Adipocyte (in vitro differentiated cells): ENCODE measurements at places on chromosomes 12 and 14.

DNA sequence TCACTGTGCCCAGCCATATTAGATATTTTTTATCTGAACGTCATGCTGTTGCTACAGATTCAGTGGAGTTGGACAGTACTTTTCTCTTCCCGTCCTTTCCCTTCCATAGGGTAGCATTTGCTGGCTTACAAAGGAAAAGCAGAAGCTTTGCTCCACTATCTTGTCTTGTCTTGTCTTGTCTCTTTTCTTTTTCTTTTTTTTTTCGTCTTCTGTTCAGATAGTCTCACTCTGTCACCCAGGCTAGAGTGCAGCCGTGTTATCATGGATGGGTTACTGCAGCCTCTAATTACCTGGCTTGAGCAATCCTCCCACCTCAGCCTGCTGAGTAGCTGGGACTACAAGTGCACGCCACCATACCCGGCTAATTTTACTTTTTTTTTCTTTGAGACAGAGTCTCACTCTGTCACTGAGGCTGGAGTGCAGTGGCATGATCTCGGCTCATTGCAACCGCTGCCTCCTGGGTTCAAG lies 21.1 kb downstream of the OR10G3 start:
- DNase-seq: no peak

- peak; percentile 62 for DNase-seq
Measured at GRCh38 chr14:32564596-32564995, 235.5 kb downstream of the AKAP6 start.

- DNase-seq: no peak
Measured at GRCh38 chr12:94516985-94517384, 57.3 kb upstream of the CEP83 start.

DNA sequence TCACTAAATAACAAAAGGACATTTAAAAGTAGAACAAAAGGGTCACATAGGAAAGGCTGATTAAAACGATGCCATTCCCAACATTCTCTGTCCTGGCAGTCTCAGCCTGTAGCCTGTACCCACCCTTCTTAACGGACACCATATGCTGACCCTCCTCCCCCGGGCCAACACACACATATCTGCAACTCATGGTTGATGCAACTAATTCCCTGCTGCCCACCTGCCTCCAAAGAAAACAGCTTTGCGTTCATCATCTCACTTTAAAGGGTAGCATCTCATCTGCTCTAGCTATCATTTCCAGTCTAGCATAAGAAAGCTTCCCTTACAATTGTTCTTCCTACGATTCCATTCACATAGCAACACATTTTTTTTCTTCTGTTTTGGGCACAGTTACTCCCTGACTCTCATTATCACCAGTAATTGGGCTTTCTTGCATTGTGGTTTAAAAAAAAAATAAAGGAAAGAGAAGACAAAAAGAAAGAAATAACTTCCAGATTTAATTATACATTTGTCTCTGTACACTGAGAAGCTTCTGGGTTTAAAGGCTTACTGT lies 92.9 kb downstream of the KCNC2 start:
- DNase-seq: no peak

DNA sequence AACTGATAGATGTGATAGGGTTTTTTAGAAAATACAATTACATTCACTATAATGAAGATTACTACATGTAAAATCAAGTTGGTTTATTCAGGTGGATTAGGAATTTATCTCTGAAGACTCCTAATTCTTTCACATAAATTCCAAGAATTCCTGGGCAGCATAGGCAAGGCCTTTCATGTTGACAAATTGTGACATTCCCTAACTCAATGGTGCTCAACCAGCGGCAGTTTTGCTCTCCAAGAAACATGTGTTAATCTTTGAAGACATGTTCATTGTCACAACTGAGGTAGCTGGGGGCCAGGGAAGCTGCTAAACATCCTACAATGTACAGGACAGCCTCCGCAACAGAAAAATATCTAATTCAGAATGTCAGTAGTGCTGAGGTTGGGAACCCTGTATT lies 46.3 kb downstream of the PTPRQ start:
- DNase-seq: no peak

- DNase-seq: peak; percentile 72
Measured at GRCh38 chr12:12562016-12562483, 613 bp downstream of the DUSP16 start.

DNA sequence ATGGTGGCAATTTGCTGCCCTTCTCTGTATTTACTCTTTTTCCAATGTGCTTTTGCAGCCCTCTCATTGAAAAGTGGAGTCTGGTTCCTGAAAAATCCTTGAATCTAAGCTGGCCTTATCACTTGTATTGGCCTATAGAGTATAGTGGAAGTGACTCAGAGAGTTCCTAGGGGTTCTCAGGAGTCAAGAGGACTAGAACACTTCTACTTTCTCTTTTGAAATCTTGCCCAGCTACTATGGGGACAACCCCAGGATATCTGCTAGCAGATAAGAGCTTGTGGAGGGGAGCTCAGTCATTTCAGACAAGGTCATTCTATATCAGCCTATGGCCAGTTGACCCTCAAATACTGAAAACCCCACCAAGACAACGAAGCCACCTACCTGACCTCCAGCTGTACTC lies 26.7 kb upstream of the WSCD2 start:
- no peak for DNase-seq

- peak; percentile 62 for DNase-seq
Measured at GRCh38 chr12:29616664-29617406, 119.3 kb upstream of the OVCH1 start.

DNA sequence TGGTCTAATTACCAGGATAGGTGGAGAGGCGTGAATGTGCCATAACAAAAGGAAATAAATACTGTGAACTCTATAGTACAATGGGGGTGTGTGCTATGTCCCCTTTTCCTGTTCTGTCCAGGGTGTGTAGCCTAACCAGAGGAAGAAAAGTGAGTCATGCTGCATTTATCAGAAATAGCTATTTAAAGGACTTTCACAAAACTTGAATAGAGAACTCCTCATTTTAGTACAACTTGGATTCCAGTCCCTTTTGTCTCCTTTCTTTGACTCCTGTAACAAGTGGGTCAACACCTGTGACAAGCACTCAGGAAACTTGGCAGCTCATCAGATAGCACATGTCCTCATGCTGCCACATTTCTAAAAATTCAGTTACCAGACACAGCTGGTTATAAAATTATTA lies 123.4 kb downstream of the CCDC91 start:
- peak; percentile 39 for DNase-seq

DNA sequence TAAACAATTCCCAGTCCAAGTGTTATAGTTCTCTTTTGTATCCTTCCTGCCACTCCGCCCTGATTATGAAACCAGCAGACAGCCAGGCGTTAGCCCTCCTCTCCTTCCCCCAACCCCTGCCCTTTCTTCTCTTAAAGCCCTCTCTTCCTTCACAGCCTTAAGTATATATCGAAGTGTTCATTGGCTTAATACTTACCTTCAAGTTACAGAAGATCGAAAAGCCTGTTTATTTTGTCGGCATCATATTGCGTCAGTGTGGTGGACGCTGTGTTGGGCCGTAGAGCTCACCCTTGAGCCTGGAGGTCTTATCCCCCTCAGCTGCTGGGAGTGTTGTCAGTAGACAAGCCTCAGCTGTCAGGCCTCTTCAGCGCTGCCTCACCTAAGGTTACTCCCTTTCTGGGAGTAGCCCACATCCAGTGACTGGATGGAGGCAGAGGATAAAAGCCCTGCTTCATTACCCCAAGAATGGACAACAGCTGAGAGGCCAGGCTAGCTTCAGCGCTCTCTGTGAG lies 36.2 kb downstream of the CMAS start:
- DNase-seq: no peak

GRCh38 chr14:105195522-105196264 lies 14.6 kb upstream of the NUDT14 start:
- DNase-seq: no peak

DNA sequence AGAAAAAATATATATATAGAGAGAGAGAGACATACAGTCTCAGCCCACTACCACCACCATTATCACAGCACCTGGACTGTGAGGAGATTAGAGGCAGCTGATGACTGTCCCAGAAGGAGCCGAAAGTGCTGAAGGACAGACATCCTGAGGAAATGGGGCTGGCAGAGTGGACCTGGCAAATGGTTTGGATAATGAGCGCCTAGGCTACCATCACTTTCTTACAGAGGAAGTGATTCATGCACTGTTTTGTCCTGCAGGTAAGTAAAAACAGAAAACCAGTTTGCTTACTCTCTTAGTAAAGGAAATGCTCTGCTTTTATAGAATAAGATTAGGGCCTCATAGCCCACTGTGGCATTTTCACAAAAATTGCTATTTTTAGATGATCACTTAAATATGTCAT lies 28.6 kb upstream of the DNM1L start:
- DNase-seq: no peak

DNA sequence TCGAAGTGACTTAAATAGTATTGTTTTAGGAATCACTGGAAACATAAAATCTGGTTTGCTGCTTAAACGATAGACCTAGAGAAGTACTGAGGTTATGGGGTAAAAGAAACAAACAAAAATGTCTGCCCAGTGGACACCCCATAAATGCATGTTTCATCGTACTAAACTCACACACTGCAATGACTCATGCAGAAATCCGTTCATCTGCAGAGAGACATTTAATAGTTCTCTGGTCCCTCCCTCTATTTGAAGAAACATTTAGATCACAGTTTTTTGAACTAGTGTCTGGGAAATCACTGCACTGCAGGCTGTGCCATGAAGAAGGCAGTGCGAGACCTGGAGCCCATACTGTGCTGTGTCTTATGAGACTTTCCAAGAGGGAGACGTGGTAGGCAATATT lies 25.5 kb downstream of the SLC17A8 start:
- peak; percentile 5 for DNase-seq

GRCh38 chr12:106188256-106188655 lies 49.5 kb upstream of the NUAK1 start:
- no peak for DNase-seq

DNA sequence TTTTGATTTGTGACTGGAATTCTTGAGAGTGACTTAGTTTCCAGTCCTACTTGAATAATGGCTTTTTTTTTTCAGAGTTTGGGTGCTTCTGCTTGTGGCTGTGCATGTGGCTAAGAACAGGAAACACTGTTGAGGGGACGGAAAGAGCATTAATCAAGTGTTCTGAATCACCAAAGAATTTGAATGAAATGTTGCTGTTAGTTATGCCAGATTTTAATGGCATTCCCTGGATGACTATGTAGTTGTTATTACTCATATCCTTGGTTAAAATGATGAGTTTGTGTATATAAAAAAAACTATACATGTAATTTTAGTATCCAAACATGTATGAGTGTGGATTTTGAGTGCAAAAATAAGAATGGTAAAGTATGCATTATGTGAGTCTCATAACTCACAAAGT lies 347.9 kb downstream of the BCAT1 start:
- peak; percentile 43 for DNase-seq

GRCh38 chr14:39372656-39373055 lies 59.6 kb downstream of the FBXO33 start:
- DNase-seq: peak; percentile 53

GRCh38 chr14:37060496-37061260 lies 111.7 kb downstream of the SLC25A21 start:
- no peak for DNase-seq

- DNase-seq: no peak
Measured at GRCh38 chr12:42643881-42644579, 54.5 kb upstream of the PRICKLE1 start.

DNA sequence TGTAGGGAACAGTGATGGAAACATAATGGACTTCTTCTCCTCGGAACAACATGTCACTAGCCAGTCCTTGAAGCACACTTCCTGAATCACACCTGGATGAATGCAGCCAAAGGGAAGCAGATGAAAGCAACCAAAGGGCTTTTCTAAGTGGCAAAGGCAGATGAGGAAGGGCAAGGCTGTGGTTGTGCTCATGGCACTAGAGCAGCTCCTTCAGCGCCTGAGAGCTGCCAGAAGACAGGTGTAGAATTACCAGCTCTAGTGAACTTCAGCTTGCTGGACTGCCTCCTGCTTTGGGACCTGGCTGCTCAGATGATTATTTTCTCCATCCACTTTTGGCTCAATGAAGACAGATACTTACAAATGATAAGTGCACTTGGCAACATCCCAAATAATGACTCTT lies 1372.1 kb upstream of the SEL1L start:
- DNase-seq: no peak

- peak; percentile 78 for DNase-seq
Measured at GRCh38 chr12:9273276-9273675, 65.1 kb upstream of the PZP start.

DNA sequence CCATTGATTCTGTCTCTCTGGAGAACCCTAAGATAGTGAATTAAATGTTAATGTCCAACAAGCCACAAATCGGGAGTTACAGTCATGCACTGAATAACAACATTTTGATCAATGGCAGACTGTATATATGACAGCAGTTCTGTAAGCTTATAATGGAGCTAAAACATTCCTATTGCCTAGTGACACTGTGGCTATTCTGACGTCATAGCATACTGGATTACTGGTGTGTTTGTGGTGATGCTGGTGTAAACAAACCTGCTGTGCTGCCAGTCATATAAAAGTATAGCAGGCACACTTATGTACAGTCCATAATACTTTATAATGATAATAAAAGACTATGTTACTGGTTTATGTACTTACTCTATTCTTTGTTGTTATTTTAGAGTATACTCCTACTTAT lies 56.7 kb upstream of the BICD1 start:
- no peak for DNase-seq

DNA sequence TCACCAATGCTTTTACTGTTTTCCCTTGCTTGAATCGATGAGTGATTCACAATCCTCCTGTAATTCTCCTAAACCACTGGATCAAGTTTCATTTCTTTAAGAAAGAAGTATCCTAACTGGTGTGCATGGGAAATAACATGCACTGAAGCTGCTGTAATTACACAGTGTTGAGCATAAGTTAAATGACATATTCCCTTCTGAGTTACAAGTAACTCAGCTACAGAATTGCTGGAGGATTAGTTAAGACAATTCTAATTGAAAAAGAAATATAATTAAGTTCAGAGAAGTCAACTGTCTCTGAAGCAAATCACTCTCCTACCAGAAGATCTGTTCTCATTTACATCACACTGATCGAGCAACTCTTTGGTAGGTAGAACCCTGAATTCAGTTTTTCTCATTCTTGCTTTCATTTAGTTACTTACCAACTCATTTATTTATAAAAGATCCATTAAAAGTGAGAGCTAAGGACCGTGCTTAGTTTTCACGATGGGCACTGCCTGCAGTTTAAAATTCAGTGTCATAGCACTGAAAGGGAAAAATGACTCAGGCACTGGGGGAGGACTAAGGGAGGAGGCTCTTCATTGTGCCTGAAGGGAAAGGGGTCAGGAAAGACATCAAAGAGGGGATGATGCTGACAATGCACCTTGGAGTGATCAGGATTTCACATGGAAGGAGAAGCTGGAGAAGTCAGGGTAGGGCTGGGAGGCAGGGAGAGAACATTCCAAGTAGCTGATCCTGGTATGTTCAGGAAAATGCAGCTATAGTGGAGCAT lies 327.2 kb downstream of the EMP1 start:
- no peak for DNase-seq
